LHCN-M2 (cell line): ENCODE measurements at places on chromosomes 3 and 15. TPM values are rescaled to one million over a fixed set of nuclear protein-coding genes. Genes with fewer than 3 reads are reported as not detected.

DNA sequence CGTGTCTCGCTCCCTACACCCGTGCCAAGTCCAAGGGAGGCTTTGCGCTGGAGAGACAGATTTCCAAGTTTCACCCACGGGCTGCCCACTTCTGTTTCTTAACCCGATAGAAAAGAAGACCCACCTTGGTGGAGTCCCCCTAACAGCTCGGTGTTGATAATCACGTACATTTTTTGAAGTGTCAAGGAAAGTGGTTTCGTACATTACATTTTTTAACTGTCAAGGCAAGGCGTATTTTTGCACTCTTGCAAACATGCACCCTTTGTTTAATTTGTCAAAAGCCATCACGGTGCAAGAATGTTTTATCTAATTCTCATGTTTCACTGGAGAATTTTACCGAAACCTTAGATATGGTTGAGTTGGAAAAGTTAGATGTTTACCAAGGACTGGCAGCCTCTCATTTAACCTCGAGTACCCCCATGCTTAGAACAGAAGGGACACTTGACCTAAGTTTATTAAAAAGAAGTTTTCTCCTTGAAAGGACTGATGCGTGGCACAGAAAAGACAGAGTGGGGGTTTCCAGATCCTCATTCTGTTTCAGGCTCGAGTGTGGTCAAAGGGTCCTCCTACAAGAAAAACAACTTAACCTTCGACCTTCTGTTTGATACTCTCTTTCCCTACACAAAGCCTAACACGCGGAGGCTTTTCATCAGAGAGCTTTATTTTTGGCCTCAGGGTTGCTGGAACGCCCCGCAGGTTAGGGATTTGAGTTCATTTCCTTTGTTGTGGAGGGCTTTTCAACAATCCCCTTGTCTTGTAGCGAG is 882 bp downstream of the GXYLT2 start:
- DNase-seq: no peak

DNA sequence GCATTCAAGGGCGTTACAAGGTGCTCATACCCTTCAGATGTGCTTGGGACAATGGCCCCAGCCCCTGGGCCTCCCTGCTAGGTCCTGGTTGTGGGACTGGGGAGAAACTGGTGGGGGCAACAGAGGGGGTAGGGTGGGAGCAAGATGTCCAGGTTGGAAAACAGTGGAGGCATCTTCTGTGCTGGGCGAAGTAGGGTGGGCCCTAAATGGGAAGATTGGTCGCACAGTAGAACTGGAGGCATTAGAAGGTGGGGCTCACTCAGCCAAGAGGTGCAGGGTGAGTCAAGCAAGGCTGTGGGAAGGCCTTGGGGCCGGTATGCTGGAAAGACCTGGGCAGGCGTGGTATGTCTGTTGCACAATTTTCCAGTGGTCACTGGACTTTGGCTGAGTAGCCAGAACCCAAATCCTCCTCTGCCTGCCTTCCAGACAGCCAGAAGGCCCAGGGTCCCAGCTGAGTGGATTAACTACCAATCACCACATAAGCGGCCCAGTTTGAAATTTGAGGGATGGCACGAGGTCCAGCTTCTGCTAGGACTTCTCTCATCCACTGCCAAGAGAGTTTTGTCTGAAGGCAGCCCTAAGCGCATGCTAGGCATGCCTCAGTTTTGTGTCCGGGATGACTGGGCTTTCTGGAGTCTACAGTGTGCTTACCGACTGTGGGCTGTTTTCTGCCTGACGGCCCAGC is 74.5 kb downstream of the LSM3 start:
- DNase-seq: no peak

DNA sequence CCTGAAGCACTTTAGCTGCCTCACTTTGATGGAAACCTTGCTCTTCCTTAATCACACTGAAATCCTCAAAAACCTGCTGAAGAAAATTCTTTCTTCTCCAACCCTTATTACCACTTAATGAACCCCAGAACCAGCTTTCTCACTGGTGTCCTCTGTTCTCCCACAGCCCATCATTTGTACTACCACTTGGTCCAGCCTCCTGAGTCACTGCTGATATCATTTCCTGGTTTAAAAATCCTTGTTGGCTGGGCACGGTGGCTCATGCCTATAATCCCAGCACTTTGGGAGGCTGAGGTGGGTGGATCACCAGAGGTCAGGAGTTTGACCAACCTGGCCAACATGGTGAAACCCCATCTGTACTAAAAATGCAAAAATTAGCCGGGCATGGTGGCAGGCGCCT is 418.6 kb upstream of the KCNMB2 start:
- DNase-seq: peak; percentile 19

DNA sequence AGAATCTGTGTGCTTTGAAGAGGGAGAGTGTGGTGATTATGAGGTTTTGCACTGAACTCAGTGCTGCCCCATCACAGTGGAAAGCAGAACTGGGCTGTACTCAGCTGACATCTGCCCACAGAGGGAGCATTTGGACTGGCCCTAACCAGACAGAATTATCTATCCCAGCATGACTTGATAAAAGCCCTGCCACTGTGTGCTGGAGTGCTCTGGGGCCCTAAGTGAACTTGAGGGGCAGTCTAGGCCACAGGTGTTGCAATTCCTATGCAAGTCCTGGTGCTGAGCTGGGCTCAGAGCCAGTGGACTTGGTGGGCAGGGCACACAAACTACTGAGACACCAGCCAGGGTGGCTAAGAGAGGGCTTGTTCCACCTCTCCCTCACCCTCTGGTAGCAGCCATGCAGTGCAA is 269.2 kb upstream of the CTNNB1 start:
- peak; percentile 25 for DNase-seq

DNA sequence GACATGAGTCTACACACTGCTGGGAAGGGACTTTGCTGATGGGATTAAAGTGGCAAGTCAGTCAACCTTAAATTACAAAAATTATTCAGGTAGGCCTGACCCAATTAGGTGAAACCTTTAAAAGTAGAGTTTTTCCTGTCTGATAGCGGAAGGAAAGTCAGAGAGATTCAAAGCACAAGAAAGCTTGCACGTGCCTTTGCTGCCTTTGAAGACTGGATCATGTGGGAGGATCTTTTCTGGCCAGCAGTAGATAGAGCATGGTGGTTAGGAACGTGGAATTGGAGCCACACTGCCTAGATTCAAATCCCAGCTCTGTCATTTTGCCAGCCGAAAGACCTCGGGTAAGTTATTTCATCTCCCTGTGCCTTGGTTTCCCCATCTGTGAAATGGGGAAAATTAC is 265.8 kb upstream of the PROK2 start:
- no peak for DNase-seq

- no peak for DNase-seq
These were observed 79.5 kb downstream of the IQSEC1 start for GRCh38 chr3:12993517-12994356.

GRCh38 chr15:96586901-96587300 is 256.4 kb downstream of the NR2F2 start:
- no peak for DNase-seq

GRCh38 chr3:124582196-124582595 is 148.1 kb upstream of the UMPS start:
- DNase-seq: no peak

DNA sequence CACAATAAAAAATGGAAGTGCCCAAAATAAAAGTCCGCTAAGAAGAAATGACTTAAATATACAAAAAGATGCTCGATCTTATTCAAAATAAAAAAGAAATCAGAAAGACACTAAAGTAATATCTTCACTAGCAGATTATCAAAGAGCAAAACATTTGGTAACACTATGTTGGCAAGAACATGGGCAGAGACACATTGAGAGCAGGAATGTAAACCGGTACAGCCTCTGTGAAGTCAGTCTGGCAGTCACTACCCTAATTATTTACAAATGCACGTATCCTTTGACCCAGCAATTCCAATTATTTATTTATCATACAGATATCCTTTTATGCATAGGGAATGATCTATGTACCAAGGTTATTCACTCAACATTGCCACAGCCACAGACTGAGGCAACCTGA is 34.5 kb downstream of the TBL1XR1 start:
- no peak for DNase-seq

GRCh38 chr3:2420919-2421318 is 322.3 kb downstream of the CNTN4 start:
- DNase-seq: no peak

DNA sequence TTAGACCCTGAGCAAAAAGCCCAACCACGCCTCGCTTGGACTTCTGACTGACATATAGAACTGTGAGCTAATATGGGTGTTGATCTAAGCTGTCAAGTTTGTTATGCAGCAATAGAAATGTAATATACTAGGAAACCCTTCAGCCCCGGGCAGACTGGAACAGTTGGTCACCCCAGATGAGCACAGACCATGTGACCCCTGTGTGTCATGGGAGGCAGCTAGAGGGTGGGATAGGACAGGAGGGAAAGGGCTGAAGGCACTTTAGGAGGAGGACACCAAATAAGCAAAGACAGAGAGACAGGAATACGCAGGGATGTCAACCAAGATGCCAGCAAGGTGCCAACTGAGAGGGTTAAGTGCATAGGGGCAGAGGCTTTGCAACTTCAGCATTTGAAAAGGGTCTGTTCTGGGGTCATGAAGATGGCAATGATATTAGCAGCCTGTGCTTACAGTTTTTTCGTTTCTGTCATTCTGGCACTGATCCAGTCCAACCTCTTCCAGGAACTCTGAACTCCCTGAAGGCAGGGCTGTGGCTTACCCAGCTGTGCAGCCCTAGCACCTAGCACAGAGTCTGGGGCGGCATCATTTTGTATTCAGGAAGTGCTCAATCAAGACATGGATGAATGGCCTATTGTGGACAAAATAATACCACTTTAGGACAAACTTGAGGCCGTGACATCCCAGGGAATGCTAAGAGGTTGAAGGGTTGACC is 51.4 kb downstream of the HES1 start:
- DNase-seq: no peak

- DNase-seq: no peak
These were observed 78.2 kb upstream of the TJP1 start for GRCh38 chr15:29900237-29901189.

- no peak for DNase-seq
These were observed 21.0 kb downstream of the RAB8B start for GRCh38 chr15:63210151-63211091.

- DNase-seq: peak; percentile 38
These were observed 118.7 kb downstream of the NUP210 start for GRCh38 chr3:13301286-13301987.

GRCh38 chr3:98964784-98965183 is 63.3 kb upstream of the DCBLD2 start:
- DNase-seq: no peak

GRCh38 chr3:104642827-104643226 is 723.9 kb upstream of the ALCAM start:
- no peak for DNase-seq

DNA sequence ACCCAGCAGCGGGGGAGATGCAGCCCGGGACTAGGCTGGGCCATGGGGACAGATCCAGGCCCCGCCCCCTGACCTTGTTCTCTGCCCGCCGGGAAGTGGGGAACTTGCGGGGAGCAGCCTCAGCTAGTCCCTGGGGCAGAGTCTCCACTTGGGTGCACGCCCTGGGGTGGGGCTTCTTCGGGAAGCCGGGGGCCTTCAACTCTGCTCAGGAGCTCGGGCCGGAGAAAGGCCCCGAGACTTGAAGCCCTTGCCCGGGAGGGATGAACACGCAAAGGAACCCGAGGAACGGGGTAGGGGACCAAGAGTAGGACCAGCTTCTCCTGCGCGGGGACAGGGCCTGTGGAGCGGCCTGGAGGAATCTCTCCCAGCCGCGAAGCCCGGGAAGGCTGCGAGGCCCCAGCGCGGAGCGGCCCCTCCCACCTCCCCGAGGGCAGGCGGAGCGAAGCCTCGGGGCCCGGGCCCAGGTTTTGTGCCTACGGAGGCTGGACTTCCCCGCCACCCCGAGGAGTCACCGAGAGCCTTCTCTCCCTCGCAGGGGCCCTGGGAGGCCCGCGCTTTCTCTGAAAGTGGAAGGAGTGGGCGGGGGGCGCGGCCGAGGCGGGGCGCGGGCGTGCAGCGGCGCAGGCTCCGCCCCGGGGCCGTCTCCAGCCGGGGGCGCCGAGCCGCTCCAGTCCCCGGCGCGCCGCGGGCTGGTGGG is at the start of gene ITPKA:
TSS of gene ITPKA (plus strand) at position 670 of the 697 bp plus-strand sequence. CDS start 54 bp downstream, outside the sequence.
- peak; percentile 81 for DNase-seq

DNA sequence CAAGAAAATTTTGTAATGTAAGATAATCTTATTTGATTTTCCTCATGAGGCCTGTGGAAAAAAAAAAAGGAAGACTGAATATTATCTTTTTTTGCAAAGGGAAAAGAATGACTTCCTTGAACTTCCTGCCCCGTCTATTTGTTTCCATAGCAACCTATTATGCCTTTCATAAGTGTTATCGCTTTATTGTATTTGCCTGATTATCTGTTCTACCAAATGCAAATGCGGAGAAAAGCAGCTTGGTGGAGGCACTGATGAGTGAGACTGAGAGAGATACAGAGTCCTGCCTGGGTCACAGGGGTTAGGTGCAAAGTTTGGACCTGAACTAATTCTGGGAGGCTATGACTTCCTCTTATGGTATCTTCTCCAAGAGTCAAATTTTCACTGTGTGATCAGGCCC is 334.0 kb upstream of the KCNMB2 start:
- DNase-seq: no peak

GRCh38 chr3:141320399-141321108 is 47.8 kb upstream of the ZBTB38 start:
- no peak for DNase-seq

GRCh38 chr3:12591997-12592715 is 35.3 kb downstream of the MKRN2 start:
- no peak for DNase-seq

- DNase-seq: peak; percentile 76
These were observed 346.2 kb upstream of the CBLB start for GRCh38 chr3:106215047-106215446.

GRCh38 chr3:46845397-46845859 is 17.8 kb downstream of the MYL3 start:
- DNase-seq: peak; percentile 78

DNA sequence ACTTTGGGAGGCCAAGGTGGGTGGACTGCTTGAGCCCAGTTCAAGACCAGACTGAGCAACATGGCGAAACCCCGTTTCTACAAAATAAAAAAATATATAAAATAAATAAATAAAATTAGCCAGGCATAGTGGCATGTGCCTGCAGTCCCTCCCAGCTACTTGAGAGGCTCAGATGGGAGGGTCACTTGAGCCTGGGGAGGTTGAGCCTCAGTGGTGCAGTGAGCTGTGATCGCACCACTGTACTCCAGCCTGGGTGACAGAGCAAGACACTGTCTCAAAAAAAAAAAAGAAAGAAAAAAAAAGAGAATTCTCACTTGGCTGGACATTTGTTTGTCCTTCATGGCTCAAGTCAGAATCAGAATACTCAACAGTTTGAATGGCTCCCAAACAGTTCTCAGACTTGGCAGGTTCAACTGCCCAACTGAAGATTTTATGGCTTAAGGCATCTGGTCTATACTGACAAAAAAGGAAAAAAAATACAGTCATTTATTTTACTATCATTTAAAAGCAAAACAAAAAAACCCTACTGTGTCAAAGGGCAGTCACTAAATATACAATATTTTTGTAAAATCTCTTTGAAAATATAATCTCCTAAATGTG is 106.6 kb downstream of the FBXL22 start:
- DNase-seq: no peak

- no peak for DNase-seq
These were observed 40.5 kb downstream of the SCN11A start for GRCh38 chr3:39011191-39011736.

The PLA1A gene
- total RNA-seq: 0.13 TPM in 1 of 2 replicates, not detected in the other

The ADAMTS17 gene
- total RNA-seq: 0.11 TPM in 1 of 2 replicates, not detected in the other

The CXCR6 gene
- total RNA-seq: not detected in 2 replicates

The ISLR2 gene
- not detected in 2 replicates for total RNA-seq

The ITIH1 gene
- total RNA-seq: not detected in 2 replicates

The PRR20G gene
- total RNA-seq: not detected in 2 replicates

The DGKG gene
- 2.2 and 4.1 TPM in 2 replicates for total RNA-seq

The SERINC4 gene
- 0.11 TPM in 1 of 2 replicates, not detected in the other for total RNA-seq

The SKOR1 gene
- total RNA-seq: 0.06 TPM in 1 of 2 replicates, not detected in the other

The NXPE3 gene
- total RNA-seq: 22.4 and 26.5 TPM in 2 replicates
